GM12891 (cell line): ENCODE measurements at places on chromosomes 7 and 10.

DNA sequence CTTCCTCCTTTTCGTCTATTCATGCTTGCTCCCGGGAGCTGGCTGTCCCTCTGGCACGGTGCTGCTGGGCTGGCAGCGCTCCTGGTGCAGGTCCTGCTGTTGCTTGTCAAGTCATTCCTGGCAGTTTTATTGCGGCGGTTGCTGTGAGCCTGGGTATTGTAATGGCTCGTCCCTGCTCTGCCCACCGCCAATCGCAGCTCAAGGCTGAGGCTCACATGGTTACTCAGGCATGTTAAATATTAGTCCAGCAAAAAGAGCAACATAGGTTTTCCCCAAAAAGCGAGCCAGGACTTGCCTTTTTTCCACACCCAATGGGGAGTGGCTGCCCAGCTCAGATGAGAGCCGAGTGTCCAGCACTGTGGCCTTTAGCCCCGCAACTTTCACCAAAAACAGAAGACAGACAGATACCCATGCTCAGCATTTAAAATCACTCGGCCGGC is 492.9 kb upstream of the FOXK1 start:
- no peak for DNase-seq

DNA sequence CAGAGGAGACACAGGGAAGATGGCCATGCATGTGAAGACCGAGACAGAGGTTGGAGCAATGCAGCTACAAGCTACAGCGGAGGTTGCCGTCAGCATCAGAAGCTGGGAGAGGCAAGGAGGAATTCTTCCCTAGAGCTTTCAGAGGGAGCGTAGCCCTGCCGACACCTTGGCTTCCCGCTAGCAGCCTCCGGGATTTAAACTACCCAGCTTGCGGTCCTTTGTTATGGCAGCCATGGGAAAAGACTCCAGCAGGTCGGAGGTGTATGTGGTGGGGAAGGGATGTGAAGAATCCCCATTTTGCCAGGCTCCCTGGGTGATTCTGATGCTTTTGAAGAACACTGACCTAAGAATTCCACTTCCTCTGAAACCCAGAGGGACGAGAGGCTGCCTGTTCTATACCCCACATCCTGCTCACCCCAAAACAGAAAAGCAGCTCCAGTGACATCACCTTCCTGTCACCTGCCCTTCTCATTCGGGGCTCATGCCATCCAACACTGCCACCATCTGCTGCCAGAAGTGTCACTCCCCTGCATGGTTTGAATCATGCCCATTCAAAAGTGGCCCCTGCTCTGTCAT is 3.3 kb upstream of the SEPHS1 start:
- DNase-seq = no peak

DNA sequence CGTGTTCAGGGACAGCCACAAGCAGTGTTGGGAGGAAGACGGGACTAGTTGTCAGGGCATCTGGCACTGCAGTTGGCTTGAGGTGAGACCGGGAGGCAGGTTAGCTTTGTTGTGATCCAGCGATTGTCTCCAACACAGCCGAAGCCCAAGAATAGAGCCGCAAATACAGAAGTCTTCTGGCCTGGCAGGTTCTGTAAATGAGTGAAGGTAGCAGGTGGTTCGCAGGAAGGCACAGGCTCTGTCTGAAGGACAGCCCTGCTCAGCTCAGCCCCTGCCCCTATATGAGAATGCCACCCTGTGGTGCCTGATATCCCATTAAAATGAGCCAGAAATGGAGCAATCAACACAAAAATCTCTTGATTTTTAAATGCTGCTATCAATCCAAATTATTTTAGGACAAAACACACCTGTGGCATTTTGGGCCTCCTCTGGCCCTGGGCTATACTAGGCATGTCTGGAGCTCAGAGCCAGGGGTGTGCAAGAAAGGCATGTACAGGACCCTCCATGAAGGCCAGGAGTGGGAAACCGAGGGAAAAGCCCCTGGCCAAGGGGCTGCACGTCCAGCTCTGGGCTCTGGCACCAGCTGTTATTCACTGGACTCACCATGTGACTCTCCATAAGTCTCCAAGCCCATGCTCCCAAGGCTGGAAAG is 11.2 kb upstream of the C10orf71 start:
- no peak for DNase-seq

GRCh38 chr10:63689768-63690167 is 168.6 kb downstream of the REEP3 start:
- DNase-seq = no peak

DNA sequence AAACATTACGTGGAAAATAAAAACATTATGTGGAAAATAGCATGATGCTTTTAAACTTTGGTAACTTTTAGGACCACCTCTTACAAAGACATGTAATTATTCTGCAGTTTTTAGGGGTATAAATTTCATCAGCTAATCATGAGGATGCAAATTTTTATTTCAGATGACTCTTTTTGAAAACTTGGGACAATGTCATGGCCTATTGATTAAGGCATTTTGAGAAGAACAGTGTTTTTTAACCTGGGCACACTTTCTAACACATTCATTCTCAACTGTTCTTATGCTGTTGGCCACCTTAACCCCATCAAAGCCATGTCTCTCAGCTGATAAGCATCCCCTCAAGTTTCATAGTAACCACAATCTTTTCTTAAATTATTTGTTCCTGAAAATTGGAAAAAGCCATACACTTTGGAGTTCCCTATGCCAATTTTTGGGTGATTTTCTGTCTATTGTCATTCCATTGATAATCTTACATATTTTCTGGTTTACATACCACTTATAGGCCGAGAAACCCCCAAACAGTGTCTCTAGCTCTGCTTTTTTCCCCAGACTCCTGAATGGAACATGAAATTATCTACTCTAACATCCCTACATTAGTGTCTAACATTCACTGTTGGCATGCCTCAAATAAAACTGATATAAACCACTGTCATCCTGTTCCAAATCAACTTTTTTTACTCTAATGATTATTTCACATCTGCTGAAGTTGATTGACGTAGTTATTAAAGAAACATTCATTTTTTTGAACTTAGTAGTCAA is 14.6 kb downstream of the AKR1C3 start:
- DNase-seq = no peak

DNA sequence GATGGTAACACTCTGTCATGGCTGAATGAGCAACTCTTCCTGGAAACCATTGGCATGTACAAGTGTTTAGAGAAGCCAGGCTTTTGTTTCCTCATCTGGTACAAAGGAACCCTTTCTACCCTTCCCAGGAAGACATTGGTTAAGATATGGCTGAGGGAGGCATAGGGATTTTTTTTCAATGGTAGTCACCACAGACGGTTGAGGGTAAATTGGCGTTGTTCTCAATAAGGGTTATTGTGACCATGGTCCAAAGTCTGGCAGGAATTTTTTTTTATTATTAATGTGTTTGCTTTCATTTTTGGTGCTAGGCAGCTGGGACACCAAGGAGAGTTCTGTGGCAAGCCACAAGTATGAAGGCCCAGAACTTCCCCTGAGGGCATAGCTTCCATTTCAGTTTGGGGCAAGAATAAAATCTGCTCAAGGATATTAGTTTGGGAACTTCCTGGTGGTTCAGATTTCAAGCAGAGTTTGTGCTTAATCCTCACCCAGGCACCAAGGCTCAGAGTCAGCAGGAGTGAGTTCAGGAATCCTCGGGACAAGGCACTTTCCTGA is at the start of gene PLEKHS1:
PLEKHS1 (plus strand) TSS at position 502 of the 552 bp plus-strand sequence. CDS start 3,596 bp downstream, outside the sequence.
- no peak for DNase-seq
